ENCODE measurements at places on chromosomes 13 and 19.

GRCh38 chr13:114130837-114131582 is 1.4 kb downstream of the RASA3 start:
- H3K36me3 ChIP-seq, result no peaks in the 10 kb centered on the region
- H3K4me1 ChIP-seq, result peaks cover 18% of the 10 kb centered on the region
- H3K27me3 ChIP-seq, result no peaks in the 10 kb centered on the region
- DNase-seq, result peak; percentile 86

GRCh38 chr19:32489971-32490370 is 84.4 kb downstream of the DPY19L3 start:
- no peak overlapping the region for H3K27ac ChIP-seq
- no peak overlapping the region for H3K4me3 ChIP-seq
- H3K4me1 ChIP-seq, result no peaks in the 10 kb centered on the region
- DNase-seq, result no peak

DNA sequence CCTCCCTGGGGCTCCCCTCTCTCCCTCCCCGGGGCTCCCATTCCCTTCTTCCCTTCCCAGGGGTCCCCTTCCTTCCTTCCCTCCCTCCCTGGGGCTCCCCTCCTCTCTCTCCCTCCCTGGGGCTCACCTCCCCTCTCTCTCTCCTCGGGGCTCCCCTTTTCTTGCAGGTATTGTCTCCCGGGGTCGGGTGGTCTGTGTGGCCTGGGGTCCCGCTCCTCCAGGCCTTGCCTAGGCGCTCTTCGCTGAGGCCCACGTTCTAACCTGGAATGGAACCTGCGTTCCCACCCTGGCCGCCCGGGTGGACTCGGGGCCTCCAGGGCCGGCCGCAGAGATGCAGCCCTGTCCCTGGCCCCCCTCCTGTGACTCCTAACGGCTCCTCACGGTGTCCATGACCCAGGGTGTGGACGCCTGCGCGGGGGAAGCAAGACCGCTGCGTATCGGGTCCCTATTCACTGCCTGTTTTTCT is 940 bp upstream of the DCUN1D2 start:
- H3K4me3 ChIP-seq, result peak overlapping the region; percentile 75
- no peaks in the 10 kb centered on the region for H3K27me3 ChIP-seq
- DNase-seq, result no peak
- H3K4me1 ChIP-seq, result peaks cover 29% of the 10 kb centered on the region
- peak overlapping the region; percentile 76 for H3K27ac ChIP-seq

GRCh38 chr13:71912524-71912923 is 45.5 kb upstream of the DACH1 start:
- no peaks in the 10 kb centered on the region for H3K4me1 ChIP-seq
- H3K4me3 ChIP-seq, result no peak overlapping the region
- no peaks in the 10 kb centered on the region for H3K36me3 ChIP-seq
- no peak for DNase-seq
